ENCODE measurements at places on chromosomes 7 and 10. TPM values are rescaled to one million over a fixed set of nuclear protein-coding genes. Genes with fewer than 3 reads are reported as not detected.

DNA sequence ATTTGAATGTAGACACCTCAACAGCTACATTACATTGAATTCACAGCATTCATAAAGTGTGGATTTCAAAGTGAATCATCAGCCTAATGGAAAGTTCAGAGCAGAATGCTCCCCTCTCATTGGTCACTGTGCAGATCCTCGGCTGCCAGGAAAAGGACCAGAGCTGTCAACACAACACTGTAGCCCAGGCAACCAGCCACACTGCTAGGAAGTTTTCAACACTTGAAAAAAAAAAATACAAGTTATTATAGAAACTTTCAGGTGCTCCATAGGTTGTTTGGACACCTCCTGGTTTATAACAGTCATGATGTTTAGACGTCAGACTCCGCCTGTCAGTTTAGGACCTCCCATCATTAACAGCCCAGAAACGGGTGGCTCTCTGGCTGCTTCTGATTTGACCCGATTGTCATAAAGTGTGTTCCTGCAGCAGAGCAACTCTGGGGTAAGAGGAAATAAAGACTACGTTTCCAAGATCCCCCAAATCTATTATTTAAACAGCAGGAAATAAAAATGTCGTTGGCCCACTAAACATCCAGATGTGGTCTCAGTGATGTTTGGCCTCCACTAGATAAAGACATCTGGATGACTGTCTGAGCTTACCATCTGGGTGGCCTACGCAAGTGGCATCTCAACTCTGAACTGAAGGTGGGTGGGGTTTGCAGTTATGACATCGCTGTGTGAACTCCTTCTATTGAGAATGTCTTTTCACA lies 117.4 kb downstream of the CABCOCO1 start:
- peak; percentile 89 for DNase-seq

DNA sequence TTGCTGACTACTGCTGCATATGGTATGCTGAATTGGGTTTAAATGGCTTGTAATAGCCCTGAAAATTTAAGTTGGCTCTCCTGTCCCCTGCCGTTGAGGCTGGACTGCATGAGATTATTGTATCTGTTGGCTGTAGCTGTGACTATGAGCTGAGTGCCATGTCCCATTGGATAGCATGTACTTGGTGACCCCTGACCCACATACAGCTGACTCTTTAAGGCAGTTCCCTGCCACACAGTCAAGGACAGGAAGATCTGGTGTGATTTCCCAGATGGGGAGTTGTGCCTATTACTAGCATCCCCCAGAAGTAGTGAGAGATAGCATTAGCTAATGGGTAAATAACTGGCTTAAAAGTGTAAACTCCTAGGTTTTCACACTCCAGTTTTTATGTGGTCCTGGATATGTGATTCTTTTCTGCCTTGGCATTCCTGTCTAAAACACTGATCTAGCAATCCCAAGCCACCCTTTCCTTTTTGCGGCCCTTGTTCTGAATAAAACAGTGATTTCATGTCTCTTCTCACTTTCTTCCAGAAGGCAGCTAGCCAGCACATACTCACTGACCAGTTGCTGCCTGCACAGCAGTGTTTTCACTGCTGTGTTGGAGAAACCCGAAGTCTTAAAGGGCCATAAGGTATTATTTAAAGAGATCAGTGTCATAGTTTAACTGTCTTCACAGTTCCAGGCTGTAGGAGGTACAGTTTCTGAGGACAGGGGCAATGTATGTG lies 35.9 kb downstream of the LRRC4 start:
- DNase-seq, result no peak

DNA sequence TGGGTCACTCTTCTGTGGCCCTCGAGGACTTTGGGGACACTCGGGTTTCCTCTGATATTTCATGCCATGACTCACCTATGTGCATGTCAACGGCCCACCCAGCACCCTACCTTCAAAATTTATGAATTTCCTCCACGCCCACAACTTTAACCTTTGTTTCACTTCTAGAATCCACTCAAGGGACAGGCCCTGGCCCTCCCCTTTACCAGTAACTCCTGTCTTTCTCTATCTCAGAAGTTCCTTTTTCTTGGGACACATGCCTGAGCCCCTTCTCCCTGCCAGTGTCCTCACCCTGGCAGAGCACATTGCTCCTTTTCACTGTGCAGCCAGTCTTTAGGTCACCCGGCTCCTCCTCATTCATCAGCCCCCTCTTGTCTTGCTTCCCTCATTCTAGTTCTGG lies 282.5 kb upstream of the KLF6 start:
- no peak for DNase-seq

- DNase-seq, result no peak
These were observed 18.7 kb downstream of the NEURL1 start for GRCh38 chr10:103512166-103512565.

The TLL2 gene
- total RNA-seq, result 0.36 TPM
